ENCODE measurements at places on chromosomes 12 and 14.

- DNase-seq, result no peak
These were observed 5.3 kb downstream of the BHLHE41 start for GRCh38 chr12:26119391-26119989.

- DNase-seq, result no peak
These were observed 176.1 kb upstream of the SLC38A2 start for GRCh38 chr12:46548605-46549071.

- no peak for DNase-seq
These were observed 42.4 kb downstream of the UBE3B start for GRCh38 chr12:109519787-109520186.

DNA sequence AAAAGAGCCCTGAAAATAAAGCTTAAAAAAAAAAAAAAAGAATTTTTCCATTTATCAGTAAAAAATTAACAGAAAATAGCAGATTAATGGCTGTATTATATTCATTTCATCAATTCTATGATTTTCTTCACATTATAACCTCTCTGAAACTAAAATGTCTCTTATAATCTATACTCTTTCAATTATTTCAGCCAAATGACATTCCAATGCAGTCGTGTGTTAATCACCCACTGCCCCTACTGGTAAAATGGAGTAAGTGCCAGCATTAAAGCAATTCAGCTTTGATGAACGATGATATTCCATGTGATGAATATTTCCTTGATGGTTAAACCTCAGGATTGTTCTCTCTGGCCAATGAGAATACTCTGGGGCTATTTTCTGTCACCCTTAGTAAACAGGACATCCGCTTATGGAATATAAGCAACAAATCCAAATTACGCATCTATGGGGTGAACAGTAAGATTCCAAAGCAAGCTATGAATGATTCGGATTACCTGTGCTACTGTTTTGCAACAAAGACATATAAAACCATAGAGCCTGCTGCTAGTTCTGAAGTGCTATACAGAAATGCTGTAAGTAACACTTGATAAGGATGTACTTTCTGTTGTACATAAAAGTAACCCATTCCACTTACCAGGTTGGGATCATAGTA lies 20.3 kb upstream of the SYCP3 start:
- DNase-seq, result no peak

- no peak for DNase-seq
These were observed 88.1 kb downstream of the NTF3 start for GRCh38 chr12:5520037-5520436.

GRCh38 chr12:54191550-54192022 lies 2.8 kb upstream of the SMUG1 start:
- DNase-seq, result peak; percentile 64

DNA sequence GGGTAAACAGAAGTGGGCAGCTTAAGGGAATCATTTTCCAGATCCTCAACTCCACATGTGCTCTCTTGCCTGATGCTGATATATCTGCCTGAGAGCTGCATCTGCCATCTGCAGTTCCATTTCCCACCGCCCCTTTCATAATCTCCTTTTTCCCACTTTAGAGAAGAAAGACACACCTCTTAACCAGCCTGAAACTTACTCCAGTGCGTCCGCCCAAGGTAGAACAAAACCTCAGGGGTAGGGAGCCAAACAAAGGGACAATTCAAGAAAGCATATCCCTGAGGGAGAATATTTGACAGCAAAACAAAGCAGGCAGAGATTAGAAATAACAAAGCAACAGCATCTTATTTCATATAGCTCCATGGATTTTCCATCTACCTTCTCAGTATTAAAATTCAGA lies 4.3 kb downstream of the MDM1 start:
- no peak for DNase-seq

Measured in activated CD4-positive, alpha-beta T cell treated with anti-CD3 and anti-CD28 coated beads for 24 hours (primary cell).